ENCODE measurements at places on chromosomes 2 and 18.

DNA sequence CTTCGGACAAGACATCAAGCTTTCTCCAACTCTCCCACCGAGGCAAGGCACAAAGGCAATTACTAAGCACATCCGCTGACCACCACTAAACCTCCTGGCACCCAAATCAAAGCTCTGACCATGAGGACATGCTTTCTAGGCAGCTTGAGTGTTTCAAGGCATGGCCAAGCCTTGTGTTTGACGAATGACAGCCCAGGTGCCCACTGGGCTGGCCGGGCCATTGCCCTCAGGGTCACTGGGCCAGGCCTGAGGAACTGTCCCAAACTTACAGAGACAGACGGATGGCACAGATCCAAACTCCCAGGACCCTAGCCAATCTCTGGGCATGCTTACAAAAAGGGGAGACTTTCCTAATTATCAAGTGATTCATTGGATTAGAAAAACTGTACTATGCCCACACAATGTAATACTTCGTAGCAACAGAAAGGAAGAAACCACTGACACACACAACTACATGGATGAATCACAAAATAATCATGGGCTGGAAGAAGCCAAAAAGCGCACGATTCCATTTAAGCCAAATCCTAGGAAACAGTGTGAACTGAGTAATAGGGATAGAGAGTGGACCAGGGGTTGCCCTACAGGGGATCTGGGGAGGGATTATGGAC, 20.2 kb downstream of the CRACDL start:
- DNase-seq, result no peak

DNA sequence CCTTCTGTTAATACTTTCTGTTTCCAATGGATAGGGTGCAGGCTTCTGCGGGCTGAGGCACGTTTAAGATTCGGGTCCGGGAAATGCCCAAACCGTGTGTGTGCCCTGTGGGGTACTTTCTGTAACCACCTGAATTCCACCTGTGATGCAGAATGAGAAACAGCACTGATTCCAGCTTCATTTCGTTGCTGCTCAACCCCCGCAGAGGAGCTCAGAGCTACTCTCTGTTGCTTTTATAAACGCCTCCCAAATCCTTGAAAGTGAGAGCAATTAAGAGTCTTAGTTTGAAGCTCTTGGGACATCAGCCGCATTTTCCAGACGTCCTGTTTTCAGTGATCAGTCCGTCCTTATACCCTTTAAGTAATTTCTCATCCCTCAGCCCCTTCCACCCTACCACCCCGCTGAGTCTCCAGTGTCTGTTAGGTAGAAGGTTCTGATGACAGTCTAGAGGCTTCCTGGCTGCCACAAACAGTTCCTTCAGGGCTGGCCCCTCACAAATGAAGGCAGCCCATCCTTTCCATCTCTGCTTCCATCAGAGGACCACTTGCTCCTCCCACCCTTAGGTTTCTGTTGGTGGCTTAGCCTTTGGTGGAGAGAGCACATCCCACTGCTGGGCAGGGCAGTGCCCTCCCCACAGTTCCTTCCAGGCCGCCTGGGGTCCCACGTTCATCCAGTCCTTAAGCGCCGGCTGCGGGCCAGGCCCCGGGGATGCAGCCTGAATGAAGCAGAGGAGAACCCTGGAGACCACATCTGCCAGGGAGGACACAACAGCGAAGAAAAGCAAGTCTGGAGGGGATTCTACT, 230.1 kb downstream of the SEPTIN10 start:
- no peak for DNase-seq

GRCh38 chr18:55981712-55982475, 393.9 kb upstream of the TCF4 start:
- DNase-seq, result no peak

DNA sequence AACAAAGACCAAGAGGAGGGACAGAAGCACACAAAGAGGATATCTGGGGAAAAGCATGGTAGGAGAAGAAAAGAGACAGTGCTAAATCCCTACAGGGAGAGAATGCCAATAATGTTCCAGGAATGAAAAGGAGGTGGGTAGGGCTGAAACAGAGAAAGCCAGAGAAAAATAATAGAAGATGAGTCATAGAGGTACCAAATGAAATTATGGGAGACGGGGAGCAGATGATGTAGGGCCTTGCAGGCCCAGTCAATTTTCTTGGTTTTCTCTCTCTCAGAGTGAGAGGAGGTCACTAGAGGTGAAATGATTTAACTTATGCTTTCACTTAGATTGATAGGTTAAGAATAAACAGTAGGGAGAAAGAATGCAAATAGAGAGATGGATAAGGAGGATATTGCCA, 61.5 kb downstream of the RPRM start:
- DNase-seq, result no peak

DNA sequence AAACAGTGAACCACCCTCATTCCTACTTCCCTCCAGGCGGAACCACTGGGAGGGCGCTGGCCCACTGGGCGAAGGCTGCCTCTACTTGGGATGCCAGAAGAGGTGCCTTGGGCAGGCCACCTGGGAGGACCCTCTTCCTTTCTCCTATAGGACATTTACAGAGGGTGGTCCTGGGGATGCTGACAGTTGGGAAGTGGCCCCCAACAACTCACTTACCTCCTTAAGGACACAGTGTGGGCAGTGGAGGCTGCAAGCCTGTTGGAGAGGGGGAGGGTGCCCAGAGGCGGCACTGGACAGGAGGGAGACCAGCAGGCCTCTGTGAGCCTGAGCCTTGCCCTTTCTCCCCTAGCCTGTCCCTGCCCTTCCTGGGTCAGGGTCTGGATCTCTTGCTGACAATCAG, 346.4 kb upstream of the HS6ST1 start:
- DNase-seq, result no peak

GRCh38 chr18:12882453-12883371, 1.3 kb downstream of the PTPN2 start:
- DNase-seq, result no peak

DNA sequence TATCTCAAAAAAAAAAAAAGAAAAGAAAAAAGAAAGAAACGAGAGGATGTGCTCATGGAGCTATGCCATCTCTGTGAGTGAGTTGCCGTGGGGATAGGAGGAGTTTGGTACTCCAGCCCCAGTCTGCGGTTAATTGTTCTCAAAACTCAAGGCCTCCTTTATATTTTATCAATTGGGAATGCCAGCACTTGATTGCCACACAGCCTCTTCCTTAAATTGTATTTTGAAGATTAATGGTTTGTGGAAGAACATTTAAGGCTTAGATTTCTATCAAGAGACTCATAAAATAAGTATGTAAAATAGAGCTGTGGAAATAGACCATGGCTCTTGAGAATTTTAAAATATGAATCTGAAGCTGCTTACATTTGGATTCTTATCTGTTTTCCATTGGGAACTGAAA, 29.8 kb downstream of the KCNE4 start:
- no peak for DNase-seq

DNA sequence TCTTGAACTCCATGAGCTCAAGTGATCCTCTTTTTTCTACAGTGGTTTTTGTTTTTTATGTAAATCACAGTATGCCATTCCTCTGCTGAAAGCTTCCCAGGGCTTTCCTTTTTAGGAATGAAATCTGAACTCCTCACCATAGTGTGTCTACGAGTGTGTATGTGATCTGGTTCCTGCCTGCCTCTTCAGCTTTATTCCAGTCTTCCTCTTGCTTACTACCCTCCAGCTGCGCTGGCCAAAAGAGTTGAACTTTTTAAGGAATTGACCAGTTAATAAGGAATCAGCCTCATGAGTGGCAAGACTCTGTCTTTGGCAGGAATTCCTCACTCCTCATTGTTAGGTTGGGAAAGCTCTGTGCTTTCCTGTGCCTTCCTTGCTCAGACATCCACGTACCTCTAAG, 4.0 kb downstream of the CCT7 start:
- DNase-seq, result no peak

DNA sequence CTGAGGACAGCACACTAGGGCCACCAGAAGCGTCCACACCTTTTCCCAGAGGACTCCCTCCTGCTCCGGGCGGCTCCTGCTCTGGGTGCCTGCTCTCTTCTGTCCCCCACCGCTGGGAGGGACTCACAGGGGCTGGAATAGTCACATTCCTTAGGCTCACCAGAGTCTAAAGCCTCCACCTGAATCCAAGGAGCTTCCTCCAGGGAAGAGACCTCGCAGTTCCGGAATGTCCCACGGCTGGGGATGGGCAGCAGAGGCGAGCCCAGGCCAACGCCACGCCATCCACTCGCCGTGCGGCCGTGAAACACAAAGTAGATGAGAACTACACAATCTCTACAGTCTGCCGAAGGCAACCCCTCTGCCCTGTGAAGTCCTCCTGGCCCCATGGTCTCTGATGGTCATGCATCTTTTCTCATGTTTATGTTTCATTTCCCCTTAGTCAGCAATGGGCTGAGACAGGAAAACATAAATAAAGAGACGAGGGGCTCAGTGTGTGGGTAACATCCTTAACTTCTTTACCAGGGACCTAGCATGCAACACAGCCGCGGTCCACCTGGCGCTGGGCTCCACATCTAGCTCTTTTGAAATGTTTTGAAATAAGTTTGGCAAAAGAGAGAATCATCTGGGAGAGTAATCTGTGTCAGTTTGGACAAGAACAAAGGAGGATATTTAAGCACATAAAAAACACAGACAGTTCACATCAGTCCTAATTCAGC, 98.4 kb downstream of the PXDN start:
- no peak for DNase-seq

DNA sequence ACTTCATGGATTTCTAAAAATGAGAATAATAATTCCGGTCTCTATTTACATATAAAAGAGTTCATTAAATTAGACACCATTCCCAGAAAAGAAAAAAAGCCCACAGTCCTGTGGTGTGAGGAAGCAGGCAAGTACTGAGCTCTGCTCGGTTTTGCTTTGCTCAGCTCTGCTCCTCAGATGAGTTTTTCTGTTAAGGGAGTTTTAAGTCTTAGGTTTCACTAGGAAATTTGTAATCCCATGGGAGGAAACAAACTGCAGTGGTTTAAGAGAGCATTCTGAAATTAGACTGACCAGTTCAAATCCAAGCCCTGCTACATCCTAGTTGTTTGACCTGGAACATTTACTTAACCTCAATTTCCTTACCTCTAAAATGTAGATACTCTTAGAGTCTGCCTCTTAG, 338.6 kb upstream of the MMADHC start:
- no peak for DNase-seq

DNA sequence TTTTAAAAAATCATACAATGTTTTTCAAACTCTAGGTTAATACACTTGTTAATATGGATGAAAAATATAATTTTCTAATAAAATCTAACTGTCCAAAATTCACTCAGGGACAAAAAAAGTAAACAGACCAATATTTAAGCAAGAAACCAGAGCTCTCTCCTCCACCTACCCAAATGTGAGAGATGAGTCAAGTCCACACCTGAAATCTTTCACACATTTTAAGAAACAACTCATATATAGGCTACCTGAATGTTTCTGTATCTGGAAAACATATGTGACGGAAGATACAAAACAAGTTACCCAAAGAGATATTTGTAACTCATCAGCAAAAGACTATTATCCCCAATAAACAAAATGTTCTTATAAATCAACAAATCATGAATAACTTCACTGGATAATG, 20.2 kb downstream of the ZNF516 start:
- DNase-seq, result no peak

DNA sequence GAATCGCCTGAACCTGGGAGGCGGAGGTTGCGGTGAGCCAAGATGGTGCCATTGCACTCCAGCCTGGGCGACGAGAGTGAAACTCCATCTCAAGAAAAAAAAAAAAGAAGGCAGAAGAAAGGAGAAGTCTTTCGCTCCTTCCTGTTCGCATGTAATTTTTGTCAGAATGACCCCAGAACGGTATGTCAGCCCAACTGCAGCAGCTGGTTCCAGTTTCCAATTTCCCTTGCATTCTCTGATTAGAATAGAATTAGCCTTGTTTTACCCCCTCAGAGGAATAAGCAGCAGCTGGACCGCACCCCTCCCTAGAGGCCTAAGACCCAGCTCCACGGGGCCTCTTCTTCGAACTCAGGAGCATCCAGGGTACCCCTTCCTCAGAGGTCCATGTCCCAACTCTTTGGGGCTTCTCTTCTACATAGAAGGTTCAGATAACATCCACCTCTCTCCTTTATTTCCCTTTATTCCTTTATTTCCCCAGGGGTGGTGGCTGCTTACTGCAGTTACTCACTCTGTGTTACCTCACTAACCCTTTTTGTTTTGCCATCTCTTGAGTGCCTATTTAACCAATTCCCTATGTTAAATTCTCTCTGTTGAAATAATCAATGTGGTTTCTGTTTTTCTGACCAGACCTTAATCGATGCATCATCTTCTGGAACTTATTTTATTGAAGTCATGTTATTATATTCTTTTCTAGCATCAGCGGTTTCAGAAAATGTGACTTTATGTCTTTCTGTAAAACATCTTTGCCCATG, 7.2 kb upstream of the PUM2 start:
- no peak for DNase-seq

DNA sequence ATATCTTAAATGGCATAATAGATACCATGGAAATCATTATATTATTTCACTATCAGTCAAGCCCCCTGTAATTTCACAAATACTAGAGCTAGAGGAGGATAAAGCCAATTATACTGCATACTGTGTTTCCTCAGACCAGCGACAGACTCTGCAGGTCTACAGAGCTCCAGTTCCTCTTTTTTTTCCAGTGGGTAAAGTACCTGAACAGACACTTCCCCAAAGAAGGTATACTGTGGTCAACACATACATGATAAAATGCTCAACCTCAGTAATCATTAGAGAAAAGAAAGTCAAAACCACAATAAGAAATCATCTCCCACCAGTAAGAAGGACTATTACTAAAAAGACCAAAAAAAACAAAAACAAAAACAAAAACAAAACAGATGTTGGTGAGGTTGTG, 44.6 kb downstream of the SCN7A start:
- no peak for DNase-seq

GRCh38 chr18:71028285-71028762, 739.5 kb downstream of the SOCS6 start:
- DNase-seq, result no peak

GRCh38 chr2:237895544-237896506, 36.4 kb downstream of the RAMP1 start:
- DNase-seq, result no peak

DNA sequence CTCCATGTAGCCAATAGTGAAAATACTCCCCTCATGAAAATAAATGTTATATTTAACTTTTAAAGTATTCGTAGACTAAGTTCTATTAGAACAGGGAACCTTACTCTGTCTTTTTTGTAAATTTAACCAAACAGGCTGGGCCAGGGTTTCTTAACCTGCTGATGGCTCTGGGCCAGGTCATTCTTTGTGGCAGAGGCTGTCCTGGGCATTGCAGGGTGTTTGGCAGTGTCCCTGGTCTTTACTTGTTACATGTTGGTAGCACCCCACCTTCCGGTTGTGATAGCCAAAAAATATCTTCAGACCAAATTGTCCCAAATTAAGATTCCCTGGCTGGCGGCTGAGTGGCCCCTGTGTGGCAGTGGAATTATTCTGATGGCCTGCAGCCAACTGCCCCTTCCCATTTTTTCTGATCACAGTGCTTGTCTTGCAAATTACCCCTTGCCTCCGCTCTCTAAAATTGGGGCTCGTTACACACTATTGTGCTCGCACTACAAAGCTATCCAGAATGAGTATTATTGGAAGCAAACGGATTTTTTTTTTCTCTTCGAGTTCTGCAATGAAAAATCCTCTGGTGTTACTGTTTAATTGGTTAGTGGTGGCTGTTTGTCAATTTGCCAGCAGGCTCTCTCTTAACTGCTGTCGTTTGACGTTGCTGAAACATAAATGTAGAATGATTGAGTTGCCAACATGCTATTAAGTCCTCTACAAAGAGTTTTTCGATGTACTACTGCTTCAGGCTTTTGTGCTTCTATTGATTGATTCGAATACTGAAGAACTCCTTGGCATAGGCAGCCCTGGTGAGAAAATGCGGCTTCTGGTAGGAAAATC, 216.9 kb downstream of the SH3RF3 start:
- no peak for DNase-seq
